ENCODE measurements at places on chromosomes 4 and X.
A peak's percentile ranks its signal among the peaks of the same experiment; 100 is the strongest.

DNA sequence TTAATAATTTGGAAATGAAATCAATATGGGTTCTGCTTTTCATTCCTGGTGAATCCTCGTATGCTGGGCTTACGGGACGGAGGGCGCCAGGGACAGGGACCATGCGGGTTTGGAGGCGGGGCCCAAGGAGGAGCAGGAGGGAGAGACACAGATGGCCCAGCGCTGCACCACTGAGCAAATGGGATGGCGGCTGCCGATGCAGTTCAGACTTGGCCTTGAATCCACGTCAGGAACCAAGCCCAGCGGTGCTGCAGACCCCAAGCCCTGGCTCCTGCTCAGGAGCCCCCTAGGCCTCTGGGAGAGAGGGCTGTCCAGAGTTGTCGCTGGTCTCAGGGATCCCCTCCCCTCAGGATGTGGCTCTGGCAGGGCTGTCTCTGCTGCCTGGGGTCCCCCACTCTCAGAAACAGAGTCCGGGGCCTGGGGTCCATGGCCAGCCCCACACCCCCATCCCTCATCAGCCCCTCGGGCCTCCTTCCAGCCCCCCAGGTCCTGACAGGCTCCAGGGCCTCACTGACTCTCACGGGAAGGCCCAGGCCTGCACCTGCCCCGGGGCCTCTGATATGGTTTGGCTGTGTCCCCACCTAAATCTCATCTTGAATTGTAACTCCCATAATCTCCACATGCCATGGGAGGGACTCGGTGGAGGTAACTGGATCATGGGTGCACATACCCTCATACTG, 75.2 kb downstream of the FAM53A start:
- DNase-seq, result no peak

DNA sequence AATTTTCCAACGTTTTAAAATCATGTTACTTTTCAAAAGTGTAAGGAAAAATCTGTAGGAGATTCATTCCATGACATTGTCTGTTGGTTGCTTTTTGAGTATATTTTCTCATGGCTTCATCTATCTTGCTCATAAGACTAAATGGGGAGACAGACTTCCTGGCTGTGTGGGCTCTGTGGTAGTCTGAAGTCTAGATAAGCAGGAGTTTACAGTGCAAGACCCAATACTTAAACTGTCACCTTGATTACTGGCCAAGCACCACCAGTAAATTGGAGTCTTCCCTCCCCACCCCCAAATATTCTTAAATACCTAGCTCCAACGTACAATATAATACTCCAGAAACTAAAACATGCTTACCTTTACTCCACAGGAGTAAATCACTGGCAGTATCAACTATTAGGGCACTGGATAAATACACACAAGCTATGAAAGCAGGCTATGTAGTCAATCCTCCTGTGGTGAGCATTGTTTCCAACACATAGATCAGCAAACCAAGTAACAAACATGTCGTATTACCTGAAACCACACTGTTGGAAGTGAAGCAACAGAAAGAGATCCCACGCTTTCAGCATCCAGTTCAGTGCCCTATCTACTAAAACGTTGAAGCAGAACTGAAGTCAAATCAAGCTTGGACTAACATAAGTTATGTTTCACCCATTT, 6.2 kb downstream of the HNRNPD start:
- DNase-seq, result no peak

- DNase-seq, result no peak
Observed at GRCh38 chr4:23877758-23878229, 12.1 kb downstream of the PPARGC1A start.

- DNase-seq, result no peak
Observed at GRCh38 chrX:57977992-57978391, 67.7 kb upstream of the ZXDA start.

DNA sequence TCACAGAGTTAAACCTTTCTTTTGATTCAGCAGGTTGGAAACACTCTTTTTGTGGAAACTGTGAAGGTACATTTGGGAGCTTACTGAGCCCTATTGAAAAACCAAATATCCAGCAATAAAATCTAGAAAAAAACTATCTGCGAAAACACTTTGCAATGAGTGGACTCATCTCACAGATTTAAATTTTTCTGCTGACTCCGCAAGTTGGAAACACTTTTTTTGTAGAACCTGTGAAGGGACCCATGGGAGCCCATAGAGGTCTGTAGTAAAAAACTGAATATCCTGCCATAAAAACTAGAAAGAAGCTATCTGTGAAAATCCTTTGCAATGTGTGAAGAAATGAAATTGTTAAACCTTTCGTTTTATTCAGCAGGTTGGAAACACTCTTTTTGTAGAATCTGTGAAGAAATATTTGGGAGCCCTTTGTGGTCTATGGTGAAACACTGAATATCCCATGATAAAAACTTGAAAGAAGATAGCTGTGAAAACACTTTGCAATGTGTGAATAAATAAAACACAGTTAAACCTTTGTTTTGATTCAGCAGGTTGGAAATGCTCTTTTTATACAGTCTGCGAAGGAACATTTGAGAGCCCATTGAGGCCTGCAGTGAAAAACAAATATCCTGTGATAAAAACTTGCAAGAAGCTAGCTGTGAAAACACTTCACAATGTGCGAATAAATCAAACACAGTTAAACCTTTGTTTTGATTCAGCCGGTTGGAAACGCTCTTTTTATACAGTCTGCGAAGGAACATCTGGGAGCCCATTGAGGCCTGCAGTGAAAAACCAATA, 22.3 kb upstream of the DCUN1D4 start:
- no peak for DNase-seq

DNA sequence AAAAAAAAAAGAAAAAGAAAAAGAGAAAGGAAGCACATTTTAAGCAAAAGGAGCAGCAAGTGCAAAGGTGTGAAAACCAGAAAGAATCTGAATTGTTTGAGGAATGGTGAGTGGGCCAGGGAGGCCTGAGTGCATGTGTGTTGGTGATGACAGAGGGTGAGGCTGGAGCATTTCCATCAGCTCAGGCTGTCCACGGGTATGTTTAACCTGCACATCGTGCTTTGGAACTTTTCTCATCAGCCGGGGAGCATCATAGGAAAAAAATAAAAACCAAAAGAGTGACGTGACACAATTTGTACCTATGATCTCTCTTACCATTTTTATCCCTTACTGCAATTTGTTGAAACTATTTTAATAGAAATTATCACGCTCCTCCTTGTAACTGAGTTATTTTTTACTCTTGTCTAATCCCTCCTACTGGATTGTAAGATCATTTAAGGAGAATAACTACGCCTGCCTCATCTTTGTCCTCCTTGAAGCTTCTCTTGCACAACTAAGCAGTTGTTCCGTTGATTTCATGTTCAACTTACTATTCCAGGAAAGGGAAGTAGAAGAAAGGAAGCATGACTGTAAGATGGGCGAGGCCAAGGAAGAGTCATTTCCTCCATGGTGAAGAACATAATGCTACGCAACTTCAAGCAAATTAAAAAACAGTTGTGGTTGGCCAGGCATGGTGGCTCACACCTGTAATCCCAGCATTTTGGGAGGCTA, 7.0 kb downstream of the PALLD start:
- DNase-seq, result no peak

- DNase-seq, result no peak
Observed at GRCh38 chr4:41633321-41633720, 95.4 kb downstream of the LIMCH1 start.

- no peak for DNase-seq
Observed at GRCh38 chrX:104195489-104196084, 29.3 kb downstream of the FAM199X start.

GRCh38 chrX:9293051-9293496, 171.8 kb upstream of the TBL1X start:
- no peak for DNase-seq

GRCh38 chr4:120071192-120071795, 4.6 kb upstream of the MAD2L1 start:
- DNase-seq, result peak; percentile 18

GRCh38 chr4:17816142-17816541, 5.4 kb downstream of the NCAPG start:
- DNase-seq, result no peak

DNA sequence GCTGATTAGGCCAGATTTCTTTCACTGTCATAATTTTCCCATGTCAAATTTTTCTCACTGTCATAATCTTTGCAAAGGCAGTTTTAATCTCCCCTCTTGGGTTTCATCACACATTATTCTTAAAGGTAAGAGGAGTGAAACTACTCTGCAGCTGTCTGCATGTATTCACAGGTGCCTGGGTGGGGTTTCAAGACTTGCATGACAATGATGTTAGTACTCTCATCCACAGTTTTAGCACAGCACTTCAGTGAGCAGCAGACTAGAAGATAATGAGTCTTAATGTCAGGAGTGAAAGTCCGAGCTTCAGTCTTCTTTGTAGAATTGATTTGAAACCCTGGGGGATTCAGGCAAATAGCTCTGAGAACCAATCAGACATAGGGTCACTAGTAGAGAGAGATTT, 182.5 kb upstream of the GALNT7 start:
- DNase-seq, result no peak

DNA sequence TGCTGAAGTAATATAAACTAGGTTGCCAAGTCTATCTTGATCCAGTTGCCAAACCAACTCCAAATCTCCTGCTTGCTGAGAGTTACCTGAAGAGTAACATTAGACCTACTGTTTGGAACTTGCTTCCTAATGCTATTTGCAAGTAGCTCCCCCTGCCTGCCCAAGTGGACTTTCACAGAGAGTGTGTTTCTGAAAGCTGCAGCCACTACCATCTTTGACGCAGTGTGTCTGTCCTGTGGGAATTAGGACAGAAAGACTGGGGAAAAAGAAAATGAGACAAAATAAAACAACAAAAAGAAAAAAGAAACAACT, 195.0 kb upstream of the HS3ST1 start:
- DNase-seq, result no peak

GRCh38 chr4:10151182-10151581, 34.6 kb upstream of the WDR1 start:
- DNase-seq, result no peak
